ENCODE measurements at places on chromosomes 5 and 9.

GRCh38 chr5:42621242-42621641, 135.4 kb upstream of the CCDC152 start:
- DNase-seq: no peak

DNA sequence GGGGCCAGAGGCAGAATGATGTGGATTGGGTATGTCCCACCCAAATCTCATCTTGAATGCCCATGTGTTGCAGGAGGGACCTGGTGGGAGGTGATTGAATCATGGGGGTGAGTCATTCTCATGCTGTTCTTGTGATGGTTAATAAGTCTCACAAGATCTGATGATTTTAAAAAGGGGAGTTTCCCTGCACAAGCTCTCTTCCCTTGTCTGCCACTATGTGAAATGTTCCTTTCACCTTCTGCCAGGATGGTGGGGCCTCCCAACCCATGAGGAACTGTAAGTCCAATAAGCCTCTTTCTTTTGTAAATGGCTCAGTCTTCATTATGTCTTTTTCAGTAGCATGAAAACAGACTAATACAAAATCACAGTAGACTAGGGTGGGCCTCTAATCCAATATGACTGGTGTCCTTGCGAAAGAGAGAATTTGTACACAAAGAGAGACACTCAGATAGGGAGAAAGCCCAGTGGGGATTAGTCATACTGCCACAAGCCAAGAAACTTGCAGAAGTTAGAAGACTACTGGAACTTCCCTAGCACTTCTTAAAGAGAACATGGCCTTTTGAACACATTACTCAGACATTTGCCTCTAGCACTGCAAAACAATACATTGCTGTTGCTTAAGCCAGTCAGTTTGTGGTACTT, 68.4 kb downstream of the ANXA1 start:
- no peak for DNase-seq

DNA sequence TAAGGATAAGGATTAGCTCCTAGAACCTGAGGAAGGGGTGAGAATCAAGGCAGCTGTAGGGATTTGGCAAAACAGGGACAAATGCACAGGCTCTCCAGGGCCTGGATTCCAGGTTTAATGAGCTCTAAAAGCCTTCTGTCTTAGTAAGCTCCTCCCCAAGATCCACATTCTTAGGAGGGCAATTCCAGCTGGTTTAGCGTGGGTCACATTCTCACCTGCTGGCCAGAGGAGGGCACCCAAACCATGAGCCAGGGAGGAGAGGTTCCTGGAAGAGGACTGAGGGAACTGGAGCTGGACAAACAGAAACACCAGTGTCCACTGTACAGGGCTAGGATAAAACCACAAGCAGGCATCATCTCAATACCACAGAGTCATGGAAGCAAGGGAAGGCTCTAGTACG, 480.0 kb downstream of the CCDC171 start:
- DNase-seq: no peak

DNA sequence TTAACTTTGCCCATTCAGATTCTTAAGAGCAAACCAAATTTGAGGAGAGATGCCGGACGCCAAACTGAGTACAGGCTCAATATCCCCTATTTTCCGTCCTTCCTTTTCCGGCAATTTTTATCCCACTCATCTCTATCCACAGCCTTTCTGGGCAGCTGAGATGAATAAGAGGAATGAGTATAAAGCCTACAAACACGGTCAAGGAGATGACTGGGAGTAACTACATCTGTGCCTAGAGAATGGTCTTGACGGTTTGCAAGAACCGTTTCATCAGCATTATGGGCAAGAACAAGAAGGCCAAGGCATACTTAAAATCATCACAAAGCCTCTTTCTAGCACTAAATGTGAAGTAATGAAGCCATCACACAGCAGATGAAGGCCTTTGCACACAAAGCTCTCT, 227.3 kb downstream of the DCP2 start:
- DNase-seq: no peak

DNA sequence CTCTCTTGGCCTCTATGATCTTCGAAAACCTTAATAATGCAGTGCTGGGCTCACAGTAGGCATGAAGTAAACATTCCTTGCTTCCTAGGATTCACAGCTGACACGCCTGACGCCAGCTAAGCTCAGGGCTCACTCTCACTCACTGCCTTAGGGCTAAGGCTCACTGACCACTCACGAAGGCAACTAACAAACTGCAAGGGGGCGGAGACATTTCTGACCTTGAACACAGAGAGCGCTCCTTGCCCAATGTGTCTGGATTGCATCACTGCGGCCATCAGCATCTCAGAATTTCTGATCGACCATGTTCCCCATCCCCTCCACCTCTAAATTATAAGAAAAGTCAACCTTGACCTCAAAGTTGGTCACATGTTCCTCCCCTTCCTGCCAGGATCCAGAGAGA, 372.6 kb downstream of the EBF1 start:
- DNase-seq: no peak

GRCh38 chr9:7554699-7555098, 244.9 kb downstream of the DMAC1 start:
- no peak for DNase-seq

DNA sequence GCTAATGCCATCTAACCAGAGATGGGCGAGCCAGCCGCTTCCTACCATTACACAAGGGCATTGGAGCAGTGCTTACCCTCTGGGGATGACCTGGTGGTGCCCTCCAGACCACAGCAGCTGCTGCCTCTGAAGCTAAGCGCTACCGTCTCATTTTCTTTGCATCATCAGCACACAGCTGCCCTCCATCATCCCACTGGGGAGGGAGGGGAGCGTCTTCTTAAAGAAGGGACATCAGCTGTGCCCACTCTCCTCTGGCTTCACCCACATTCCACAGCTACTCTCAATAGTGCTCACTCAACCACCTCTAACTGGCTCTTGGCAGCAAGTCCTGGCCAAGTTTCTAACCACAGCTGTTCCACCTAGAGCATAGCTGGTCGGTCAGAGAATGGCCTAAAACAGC, 503.4 kb downstream of the NFIB start:
- no peak for DNase-seq

- no peak for DNase-seq
These were observed 490.2 kb upstream of the DAP start for GRCh38 chr5:11251247-11251646.

DNA sequence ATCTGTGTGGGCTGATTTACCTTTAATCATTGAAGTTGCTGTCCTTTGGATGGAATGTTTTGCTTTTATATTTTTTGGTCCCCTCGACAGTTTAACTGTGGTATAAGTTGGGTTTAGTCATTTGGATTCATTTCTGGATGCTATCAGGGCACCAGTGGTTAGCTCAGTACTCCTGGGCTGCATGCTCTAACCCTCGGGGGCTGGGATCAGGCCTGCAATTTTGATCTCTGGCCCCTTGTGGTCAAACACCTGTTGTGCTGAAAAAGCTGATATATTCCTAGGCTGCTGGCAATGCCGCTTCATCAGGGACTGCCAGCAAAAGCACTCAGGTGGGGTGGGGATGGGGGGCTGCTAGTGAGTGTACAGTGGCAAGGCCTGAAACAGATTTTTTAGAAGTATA, 440.4 kb upstream of the RIOK2 start:
- DNase-seq: no peak

DNA sequence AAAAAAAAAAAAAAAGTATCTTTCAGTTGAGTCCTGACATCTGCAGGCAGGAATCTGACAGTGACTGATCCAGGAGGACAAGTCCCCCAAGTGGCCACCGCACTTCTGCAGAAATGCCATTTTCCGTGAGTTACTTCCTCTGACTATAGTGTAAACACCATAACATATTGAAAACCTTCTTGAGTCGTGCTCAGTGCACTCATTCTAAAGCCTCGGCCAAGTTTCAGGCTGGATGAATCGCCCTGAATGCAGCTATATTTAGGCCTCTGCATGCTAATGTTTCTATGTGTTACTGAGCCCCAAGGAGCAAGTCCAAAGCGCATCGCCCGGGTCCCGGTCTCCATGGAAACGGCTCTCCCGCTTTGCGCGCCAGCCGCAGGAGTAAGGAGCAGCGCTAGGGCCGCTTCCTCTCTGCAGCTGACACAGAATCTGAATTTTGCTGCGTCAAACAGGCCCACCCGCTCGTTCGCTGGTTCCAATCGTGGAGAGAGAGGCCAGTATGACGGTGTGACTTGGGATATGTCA, 335.4 kb downstream of the MSX2 start:
- peak; percentile 84 for DNase-seq

GRCh38 chr9:130661451-130662098, 2.8 kb upstream of the PRDM12 start:
- DNase-seq: peak; percentile 69

GRCh38 chr9:20693068-20693467, 9.0 kb downstream of the FOCAD start:
- DNase-seq: no peak

GRCh38 chr5:160950311-160950710, 98.3 kb upstream of the ATP10B start:
- no peak for DNase-seq

- no peak for DNase-seq
These were observed 50.5 kb downstream of the NR6A1 start for GRCh38 chr9:124720429-124721108.

- DNase-seq: no peak
These were observed 129.4 kb upstream of the GPR151 start for GRCh38 chr5:146645342-146645741.

DNA sequence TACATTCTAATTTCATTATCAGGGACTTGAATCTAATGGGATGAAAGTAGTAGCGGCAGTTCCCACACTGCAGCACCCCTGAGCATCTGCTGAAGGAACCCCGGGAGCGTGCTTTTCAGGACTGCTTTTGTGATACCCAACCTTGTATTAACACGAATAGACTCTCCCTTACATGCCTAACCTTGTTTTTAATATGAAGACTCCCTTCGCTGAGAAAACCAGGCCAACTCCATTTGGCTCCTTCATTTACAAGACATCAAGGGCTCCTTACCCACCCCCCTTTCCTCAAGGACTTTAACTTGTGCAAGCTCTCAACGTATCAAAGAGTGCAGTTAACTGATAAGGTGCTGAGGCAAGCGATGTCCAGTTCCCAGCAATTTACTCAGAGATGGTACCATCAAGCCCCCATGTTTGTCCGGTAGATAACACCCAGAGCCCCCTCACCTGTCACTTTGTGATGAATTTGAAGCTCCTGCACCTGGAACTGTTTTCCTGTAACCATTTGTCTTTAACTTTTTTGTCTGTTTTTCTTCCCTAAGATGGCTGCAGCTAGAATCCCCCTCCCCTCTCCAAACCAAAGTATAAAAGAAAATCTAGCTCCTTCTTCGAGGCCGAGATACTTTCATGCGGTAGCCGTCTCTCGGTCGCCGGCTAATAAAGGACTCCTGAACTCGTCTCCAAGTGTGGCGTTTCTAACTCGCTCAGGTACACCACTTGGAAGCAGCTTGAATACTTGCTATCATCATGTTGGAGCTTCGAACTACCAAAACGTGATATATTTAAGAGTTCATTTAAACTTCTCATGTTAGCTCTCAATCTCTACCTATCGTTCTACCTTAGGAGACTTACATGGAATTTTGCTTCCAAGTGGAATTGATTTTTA, 10.7 kb downstream of the HNRNPH1 start:
- DNase-seq: no peak

GRCh38 chr9:69079186-69079585, 43.6 kb downstream of the FXN start:
- DNase-seq: no peak

- DNase-seq: no peak
These were observed 2.0 kb downstream of the MAML1 start for GRCh38 chr5:179734536-179735164.
